ENCODE measurements at places on chromosomes 6 and 20.

DNA sequence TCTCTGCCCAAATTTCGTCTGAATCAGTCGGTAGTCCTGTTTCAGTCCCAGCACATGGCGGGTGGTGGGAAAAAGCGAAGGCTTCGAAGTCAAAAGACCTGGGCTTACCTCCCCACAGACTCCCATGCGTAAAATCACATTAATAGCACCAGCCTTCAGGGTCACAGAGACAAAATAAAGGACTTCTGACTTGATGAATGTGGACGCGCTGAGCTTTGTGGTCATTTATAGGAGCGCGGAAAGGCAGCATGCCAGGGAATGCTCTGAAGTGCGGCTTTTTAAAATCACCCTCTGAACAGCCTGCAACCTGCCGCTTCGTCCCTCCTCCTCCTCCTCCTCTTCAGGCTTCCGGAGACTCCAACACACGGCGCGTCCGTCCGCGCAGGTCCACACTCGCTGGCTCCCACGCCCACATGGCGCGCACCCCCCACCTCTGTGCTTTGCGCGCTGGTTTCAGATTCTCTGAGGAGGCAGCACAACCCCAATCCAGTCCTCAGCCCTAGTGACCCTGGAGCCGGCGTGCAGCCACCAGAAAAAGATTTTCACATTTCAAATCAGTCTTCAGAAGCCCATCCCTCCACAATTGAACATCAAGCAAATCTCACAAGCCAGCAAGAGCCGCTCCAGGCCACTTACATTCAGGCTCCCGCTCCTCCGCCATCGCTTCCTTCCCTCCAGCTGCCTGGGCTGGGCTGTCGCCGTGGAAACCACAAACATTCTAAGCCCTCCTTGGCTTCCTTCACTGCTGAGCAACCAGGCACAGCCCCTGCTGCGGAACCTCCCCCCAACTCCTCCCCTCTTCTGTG is at the start of gene C6orf118:
Gene C6orf118 (minus strand): TSS at position 680 of the 806 bp plus-strand sequence. CDS start 19 bp downstream, at position 661.
- DNase-seq = peak; percentile 77

DNA sequence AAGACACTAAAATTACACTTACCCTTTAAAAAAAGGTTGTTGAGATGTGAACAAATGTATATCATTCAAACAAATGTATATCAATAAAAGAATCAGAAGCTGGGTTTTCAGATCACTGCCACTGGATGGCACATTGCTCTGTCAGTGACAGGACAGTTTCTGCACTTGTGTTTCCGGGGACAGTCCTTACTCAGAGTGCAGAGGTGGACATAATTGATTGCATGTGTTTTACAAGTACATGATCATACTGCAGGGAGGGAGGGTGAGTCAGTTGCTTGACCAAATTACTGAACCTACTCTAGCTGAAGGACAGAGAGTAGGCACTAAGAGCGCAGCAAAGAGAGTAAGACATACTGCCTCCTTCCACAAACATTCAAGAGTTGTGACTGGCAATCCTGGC is 302.3 kb downstream of the TENT5A start:
- DNase-seq = no peak

GRCh38 chr6:112343390-112343789 is 3.7 kb upstream of the RFPL4B start:
- DNase-seq = no peak

- DNase-seq = peak; percentile 88
These were observed 3.9 kb upstream of the PHF20 start for GRCh38 chr20:35767683-35768481.

DNA sequence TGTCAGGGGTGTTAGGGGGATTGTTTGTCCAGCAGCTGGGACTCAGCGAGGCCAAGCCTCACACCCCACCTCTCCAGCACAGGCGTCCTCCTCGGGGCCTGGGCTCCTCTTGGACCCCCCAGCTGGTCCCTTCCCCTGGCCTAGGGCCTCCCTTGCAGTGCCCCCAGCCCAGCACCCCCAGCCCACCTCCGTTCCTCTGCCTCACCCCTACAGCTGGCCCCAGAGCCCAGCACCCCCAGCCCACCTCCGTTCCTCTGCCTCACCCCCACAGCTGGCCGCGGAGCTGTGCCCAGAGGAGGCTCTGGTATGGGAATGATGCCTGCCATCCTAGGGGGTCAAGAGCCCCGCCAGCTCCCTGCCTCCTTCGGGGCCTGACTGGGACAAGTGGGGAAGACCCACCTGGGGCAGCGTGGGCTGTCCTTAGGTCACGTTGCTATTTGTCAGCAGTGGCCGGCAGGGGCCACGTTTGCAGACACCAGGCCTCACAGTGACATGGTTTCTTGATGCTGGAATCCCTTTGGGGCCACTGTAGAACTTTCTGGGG is 7.9 kb upstream of the COL20A1 start:
- DNase-seq = no peak

DNA sequence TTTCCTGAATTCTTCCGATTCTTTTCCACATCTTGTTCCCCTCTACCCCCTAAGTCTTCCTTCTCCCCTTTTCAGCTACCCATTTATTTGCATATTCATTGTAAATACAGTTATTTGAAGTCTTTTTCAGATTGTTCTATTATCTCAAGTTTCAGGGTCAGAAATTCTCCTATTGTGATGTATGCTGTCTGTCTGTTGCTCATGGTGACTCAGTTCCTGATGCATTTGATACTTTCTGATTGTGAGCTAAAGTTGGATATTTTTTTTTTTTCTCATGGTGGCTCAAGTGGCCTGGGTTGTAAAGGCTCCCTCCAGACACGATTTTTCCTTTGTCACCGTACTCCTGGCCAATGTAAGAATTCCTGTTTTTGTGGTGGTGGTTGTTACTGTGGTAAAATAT is 4.9 kb upstream of the PI16 start:
- DNase-seq = no peak

- DNase-seq = no peak
These were observed 116.6 kb downstream of the CBLN4 start for GRCh38 chr20:55888685-55889084.

GRCh38 chr6:101393829-101394251 is 332 bp downstream of the GRIK2 start:
- peak; percentile 15 for DNase-seq

GRCh38 chr20:61803416-61803914 is 262.2 kb downstream of the TAF4 start:
- no peak for DNase-seq

GRCh38 chr6:13311155-13311554 is 17.2 kb downstream of the TBC1D7 start:
- DNase-seq = no peak

- DNase-seq = no peak
These were observed 35.2 kb downstream of the SMLR1 start for GRCh38 chr6:130862370-130862769.

DNA sequence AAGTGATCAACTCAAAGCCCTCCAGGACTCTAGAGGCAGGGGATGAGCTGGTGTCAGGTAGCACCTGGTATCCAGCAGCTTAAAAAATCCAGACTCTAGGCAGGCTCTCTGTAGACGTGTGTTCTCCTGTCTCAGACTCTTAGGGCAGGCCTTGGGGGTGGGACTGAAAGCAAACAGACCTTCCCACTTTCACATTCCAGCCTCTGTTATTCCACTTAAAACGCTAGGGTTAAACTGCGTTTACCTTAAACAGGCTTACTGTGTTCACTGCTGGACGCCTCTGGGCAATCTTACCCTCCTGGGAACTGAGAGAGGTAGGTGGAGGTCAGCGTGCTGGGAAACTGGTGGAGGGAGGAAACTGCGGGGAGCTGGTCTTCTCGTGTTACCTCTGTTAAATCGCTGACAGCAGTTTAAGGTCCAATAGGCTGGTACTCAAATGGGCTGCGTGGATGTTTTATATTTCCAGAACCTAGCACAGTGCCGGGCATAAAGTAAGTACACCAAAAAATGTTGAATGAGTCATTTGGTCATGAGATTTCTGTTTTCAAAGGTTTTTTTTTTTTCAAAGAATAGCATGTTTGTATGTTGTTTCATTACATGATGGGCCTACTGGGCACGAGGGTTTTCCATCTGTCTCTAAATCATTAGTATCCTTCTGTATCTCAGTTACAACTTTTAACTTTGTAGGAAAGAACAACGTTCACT is at the start of gene GCNT2:
Gene GCNT2 (plus strand): TSS at position 248 of the 705 bp plus-strand sequence. CDS start 7,561 bp downstream, outside the sequence.
- peak; percentile 56 for DNase-seq

DNA sequence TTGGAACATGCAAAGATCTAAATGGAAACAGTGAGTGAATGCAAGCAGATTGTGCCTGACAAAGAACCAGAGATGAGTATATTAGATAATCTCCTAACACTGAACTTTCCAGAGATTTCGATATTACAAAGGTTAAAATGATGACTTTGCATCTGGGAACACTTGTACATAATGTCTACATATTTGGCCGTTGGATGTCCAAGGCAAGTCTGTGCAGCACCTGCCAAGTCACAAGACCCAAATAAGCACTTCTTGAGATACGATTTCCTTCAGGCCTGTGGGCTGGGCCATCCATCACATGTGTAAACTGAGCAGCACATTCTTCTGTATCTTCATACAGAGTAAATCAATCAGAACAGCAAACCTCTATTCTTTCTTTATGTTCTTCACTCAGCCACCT is 32.5 kb upstream of the SMLR1 start:
- no peak for DNase-seq

DNA sequence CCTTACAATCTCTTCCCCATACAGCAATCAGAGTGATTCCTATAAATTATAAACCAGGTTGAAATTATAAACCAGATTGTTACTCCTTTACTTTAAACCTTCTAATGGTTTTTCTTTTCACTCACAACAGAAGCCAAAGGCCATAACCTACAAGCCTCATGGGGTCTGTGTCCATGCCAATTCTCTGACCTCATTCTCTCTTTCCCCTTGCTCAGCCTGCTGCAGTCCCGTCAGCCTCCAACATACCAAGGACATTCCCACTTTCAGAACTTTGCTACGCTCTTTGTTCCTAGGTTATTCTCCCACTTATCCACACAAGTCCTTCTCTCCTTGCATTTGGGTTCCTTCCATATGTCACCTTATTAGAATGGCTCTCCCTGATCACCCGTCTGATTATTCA is 277.9 kb upstream of the TCF21 start:
- no peak for DNase-seq

GRCh38 chr20:40571639-40572038 is 117.4 kb downstream of the MAFB start:
- DNase-seq = no peak

DNA sequence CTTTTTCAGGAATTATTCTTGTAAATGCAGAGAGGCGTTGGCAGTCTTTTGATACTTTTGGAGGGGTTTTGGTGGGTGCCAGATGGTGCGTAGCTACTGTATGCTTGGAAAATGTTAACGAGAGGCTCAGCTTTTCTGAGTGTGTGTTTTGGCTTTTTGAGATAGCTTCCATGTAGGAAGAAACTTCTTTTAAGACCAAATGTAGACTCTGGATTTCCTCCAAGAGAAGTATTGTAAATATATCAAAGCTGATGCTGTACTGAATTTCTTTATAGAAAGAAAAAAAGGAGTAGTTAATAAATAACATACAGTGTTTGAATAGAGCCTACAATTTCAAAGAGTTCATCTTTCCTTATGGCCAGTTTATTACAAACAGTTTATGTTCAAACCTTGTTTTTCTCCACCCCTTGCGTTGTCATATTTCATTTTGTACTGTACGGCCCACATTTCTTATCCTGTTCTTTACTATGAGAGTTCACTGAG is 16.7 kb downstream of the TIAM2 start:
- no peak for DNase-seq

DNA sequence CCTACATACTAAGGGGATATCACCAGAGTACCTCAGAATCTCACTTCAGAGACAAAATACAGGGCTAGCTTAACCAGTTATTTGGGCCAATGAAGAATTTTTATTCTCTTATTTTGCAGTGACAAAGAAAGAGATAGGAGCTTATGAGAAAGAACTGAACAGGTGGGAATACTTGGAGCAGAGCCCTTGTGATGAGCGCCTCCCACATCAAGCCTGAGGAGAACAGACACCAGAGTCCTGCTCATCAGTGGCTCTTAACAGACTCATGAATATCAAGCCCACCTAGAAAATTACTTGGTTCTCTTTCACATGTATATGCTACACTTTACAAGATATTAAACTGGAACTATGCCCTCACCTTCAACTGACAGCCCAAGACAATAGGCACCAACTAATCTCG is 99.0 kb downstream of the FAXC start:
- no peak for DNase-seq

GRCh38 chr6:118212451-118213173 is 305.5 kb downstream of the SLC35F1 start:
- no peak for DNase-seq

DNA sequence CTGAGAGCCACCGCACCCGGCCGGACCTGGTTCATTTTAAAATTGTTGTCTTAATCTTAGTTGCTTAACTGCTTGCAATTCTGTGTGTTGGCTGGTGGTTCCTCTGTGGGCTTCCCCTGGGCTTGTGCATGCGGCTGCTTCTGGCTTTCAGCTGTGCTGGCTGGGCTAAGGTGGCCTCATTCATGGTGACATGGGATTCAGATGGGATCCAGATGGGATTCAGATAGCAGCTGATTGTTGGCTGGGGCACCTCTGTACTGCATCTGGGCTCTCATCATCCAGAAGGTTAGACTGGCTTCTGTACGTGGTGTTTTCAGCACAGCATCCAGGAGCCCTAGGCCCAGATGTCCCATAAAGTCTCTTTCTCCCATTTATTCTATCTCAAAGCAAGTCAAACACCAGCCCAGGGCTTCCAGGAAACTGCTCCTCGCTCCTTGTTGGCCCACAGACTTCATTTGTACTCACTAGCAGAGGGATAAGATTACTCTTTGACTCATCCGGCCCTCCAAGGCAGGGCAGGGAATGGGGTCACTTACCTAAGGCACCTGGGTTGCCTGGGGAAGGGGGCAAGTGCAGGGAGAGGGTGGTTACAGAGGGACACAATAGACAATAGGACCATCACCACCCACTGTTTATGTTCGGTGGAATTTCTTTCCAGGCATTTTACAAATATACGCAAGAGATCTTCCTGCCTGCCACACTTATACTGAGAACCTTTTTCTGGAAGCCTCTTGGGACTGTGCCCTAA is 10.2 kb upstream of the PEDS1 start:
- DNase-seq = no peak

DNA sequence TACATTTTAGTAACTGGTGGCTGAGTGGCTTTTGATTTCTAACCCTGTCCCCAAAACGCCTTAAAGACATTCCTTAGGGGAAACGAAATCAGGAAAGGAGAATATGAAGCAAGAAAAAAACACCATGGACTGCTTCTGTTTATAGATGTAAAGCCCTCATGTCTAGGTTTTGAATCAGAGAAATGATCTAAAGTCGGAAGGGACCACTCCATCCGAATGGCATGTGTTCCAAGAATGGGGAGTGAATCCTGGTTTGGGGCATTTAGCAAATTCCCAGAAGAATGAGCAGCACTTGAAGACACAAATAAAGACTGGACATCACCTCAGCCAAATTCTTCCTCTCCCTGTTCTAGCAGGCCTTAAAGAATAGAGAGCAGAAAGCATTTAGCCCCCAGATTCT is 65.6 kb downstream of the CAP2 start:
- no peak for DNase-seq

GRCh38 chr6:88349511-88349910 is 183.4 kb upstream of the CNR1 start:
- no peak for DNase-seq

Measured in KBM-7 (cell line).